ENCODE measurements at places on chromosomes 13 and 19.

- DNase-seq = no peak
Measured at GRCh38 chr13:29210676-29211075, 384.8 kb downstream of the SLC7A1 start.

DNA sequence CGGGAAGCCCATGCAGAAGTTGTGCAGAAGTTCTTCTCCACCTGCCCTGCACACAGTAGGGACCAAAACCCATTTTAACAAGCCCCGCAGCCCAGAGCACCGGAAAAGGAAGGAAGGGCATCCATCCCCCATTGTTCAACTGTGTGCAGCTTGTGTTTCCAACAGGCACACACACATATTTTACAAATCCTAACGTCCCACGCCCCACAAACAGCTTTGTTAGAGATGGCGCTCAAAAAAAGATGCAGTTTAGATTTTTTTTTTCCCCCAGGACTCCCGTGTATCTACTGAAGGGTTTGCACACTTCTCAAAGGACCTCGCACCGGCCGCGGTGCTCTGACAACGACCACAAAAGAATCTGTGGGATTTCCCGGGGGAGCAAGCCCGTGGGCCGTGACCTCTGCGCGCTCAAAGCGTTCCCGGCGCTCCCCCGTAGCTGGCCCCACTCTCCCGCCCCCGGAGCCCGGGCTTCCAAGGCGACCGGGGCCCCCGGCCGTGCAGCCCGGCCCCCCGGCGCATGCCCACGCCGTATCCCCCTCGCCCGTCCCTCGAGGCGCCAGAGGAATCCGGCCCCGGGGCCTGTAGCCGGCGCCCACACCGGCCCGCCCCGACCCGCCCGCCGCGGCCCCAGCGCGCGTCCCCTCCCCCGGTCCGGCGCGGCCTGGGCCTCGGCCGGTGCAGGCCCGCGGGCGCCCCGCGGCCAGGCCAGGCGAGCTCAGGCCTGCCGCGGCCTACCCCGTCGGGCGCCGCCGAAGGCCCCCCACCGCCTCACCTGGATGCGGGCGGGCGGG, 523 bp downstream of the ELAVL1 start:
- DNase-seq = no peak

DNA sequence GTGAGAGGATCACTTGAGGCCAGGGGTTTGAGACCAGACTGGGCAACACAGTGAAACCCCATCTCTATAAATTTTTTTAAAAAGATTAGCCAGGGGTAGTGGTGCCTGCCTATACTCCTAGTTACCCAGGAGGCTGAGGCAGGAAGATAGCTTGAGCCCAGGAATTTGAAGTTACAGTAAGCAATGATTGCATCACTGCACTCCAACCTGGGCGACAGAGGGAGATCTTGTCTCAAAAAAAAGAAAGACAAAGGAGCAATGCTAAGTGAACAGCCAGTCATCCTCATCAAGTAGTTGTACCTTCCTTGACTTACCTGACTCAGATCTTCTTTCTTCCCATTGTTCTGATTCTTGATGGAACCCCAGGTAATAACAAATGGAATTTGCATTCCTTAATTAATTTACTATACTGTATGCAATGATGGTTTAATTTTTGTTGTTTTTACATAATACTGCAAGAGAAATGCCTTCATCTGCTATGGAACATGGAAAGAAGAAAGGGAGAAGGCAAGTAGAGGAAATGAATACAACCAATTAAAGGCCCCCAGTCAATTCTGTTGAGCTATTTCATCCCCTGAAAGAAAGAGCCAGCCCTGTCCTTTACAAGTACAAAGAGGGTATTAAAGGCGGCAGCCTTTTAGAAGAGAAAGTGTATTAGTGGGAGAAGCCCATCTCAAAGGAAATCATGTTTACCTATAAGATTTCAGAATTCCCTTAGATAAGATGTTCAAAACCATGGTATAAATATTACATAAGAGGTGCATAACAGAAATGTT, 316.7 kb downstream of the DIAPH3 start:
- no peak for DNase-seq

DNA sequence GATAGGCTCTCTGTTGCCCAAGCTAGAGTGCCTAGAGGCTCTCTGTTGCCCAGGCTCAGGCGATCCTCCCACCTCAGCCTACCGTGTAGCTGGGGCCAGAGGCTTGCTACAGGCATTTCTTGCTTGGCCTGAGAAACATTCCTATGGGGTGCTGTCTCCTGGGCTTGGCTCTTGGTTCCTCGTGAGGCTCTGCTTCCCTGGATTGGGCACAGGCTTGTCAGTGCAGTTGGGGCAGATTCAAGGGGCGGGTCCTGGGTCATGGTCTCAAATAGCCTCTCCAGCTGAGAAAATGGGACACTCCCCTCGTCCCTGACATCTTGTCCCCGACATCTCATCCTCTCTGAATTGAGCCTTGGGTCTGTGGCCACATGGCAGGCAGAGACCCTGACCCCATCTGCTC, 4.9 kb downstream of the TSSK6 start:
- no peak for DNase-seq

GRCh38 chr13:109158383-109158782, 529.0 kb downstream of the MYO16 start:
- DNase-seq = no peak

GRCh38 chr13:56563663-56564062, 577.1 kb upstream of the PRR20A start:
- no peak for DNase-seq

GRCh38 chr19:45769821-45770191, 754 bp upstream of the SIX5 start:
- peak; percentile 74 for DNase-seq

DNA sequence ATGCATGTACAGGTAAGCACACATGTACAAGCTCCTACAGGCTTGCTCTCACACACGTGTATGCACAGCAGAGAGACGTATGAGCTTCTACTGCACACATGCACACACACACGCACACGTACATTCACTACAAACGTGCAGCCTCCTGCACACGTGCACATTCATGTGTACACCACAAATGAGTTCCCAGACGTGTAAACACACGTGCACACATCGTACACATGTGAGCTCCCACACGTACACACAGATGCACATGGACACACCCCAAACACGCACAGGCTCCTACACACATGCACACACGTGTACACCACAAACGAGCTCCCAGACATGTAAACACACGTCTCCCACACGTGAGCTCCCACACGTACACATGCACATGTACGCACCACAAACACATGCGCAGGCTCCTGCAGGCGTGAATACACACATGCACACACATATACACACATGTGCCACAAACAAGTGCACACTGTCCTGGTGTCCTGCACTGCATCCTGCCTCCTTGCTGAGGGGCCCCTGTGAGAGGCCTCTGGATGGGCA, 83.7 kb upstream of the MCF2L start:
- no peak for DNase-seq

DNA sequence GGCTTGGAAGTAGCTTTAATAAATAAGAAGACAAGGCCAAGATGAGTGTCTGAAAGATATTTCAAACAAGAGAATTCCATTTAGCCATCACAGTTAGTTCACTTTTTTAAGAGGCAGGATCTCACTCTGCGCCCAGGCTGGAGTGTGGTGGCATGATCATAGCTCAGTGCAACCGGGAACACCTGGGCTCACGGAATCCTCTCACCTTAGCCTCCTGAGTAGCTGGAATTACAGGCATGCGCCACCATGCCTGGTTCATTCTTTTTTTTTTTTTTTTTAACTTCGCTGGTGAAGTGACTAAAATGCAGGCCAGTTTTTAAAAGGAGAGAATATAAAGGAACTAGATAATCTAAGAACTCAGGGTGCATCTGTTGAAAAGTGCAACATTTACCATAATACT, 200.3 kb downstream of the KCTD12 start:
- no peak for DNase-seq

DNA sequence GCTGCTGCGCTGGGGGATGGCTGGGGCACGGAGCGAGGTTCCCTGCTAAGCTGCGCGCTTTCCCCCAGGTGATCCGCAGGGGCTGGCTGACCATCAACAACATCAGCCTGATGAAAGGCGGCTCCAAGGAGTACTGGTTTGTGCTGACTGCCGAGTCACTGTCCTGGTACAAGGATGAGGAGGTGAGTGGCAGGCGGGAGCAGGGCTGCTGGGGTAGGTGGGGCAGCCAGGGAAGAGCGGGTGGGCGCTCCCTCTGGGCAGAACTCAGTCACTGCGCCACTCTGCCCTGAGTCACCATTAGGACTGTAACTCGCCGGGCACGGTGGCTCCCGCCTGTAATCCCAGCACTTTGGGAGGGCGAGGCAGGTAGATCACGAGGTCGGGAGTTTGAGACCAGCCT, 23.8 kb downstream of the TMED1 start:
- DNase-seq = no peak

- DNase-seq = no peak
Measured at GRCh38 chr19:51294211-51294976, 17.1 kb upstream of the IGLON5 start.

DNA sequence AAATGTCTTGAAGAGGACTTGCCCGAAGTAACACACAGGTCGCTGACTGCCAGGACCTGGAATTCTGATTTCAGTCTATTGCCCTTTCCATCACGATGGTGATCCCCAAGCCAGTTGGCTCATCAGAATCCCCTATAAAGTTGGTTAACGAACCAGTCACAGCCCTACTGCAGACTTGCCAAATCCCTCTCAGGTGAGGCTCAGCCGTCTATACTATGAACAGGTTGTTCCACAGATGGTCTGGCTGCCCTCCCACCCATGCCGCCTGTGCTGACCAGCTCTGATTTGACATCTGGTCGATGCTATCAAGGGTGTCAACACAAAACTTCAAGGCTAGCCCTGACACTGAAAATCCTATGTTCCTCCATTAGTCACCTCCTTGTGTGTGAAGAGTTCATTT, 90.0 kb downstream of the RNASEH2B start:
- no peak for DNase-seq

GRCh38 chr13:50951366-50951765, 41.8 kb downstream of the RNASEH2B start:
- no peak for DNase-seq

DNA sequence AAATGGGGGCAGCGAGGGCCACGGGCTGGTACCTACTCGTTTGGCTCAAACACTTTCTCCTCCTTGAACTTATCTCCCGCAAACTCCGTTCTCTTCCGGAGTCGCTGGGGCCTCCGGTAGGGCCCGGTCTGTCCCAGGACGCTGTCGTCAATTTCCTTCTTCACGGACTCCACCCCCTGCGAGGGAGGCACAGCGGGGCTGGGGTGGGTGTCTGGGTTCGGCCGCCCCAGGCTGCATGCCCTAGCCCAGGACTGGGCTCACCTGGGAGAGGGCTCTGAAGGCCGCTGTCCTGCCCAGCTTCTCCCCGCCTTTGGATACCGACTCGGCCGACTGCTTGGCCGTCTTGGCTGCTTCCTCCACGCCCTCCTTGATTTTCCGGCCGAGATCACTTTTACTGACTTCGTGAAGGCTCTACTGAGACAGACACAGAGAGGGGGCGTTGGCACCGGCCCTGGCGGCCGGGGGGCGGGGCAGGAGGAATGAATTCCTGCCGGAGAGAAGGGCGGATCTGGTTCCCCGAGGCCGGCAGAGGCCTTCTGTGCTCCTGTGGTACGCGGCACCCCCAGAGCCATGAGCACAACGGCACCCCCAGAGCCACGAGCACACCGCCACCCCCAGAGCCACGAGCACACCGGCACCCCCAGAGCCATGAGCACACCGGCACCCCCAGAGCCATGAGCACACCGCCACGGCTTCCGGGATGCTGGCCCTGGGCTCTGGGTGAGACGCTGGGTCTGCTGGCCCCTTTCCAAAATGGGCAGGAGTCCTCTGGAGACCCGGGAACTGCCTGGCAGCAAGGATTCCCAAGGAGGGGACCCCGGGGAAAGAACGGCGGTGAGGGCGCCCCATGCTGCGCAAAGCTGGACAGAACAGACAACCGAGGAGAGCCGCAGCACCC, 8.1 kb upstream of the CTXN1 start:
- DNase-seq = no peak

DNA sequence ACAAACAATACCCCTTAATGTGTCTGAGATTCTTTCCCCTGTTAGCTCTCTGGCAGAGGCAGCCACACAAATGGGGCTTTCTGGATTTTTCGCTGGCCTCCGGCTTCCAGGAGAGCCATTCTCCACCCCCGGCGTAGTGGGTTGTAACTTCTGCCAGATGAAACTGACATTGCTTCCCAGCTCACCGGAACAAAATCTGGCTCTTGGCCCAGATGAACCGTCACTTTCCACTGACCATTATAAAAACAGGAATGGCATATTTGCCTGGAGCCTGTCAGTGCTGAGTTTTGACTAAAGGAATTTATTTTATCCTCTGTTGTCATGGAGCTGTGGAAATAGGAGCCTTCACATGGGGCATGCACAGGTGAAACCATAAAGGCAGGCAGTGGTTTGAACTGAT, 120.6 kb upstream of the GPR12 start:
- DNase-seq = peak; percentile 19

GRCh38 chr13:48000559-48001113, 437 bp downstream of the SUCLA2 start:
- no peak for DNase-seq

DNA sequence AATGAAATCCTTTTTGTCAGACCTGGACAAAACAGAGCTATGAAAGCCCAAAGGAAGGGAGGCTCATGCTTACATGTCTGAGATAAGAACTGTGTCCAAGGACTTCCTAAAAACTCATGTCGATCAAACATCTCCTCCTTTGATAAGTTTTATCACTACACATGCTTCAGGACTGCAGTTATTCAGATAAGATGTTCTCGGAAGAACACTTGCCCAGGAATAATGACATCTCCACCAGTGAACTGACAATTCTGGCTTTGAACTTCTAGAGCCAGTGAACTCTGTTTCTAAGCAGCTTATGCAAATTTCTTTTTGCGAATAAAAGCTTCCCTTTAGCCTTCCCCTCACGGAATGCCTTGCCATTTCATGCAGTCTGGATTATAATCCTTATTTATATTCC, 561.6 kb downstream of the TBC1D4 start:
- DNase-seq = no peak

GRCh38 chr19:39407410-39407659, 688 bp downstream of the ZFP36 start:
- no peak for DNase-seq

DNA sequence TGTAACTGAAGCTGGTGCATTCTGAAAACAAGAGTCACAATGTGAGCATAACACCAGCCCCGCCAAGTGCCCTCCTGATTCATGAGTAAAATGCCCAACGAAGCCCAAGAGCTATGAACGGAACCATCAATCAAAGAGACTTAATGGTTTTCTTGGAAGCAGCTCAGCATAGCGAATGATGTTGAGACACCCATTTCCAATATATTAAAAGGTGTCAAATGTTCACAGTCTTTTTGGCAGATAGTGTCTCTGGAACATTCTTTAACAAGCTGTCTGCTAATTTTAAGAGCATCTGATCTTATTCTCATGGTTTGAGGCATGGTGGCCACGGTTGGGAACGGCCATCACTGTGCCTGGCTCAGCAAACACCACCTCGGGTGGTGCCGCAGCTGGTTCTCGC, 133.4 kb upstream of the USP29 start:
- DNase-seq = no peak

GRCh38 chr13:113420833-113421600, 32.3 kb downstream of the ADPRHL1 start:
- no peak for DNase-seq

GRCh38 chr19:52941941-52942385, 18.7 kb upstream of the ZNF888 start:
- no peak for DNase-seq

DNA sequence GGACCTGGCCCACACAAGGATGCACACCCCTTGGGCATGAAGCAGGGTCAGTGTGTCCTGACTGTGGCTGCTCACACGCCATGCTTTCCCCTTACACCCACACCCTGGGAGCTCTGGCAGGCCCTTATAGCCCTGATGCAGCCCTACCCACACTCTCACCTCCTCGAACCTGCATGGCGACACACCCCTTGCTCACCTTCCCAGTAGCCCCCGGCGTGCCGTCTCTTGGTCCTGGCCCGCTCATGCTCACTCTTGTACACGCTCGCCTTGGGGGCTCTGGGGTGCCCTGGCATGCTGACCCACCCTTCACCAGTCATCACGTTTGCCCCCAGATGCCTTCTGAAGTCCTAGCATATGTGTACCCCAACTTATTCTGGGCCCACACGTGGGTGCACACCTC, 56.1 kb downstream of the MAP4K1 start:
- no peak for DNase-seq

Data from globus pallidus (tissue), 1 donor.